Thoracic aorta (tissue), 2 donors: ENCODE measurements at places on chromosomes 7 and 10.
A peak's percentile ranks its signal among the peaks of the same experiment; 100 is the strongest.

GRCh38 chr10:69087590-69088470 is at the start of gene SRGN:
TSS of gene SRGN (plus strand) at chr10:69088103. CDS start at chr10:69088158, 55 bp downstream.
- no peaks in the 10 kb centered on the region for H3K36me3 ChIP-seq
- peaks cover 44% of the 10 kb centered on the region for H3K4me1 ChIP-seq
- peak; percentile 82 for DNase-seq
- H3K4me3 ChIP-seq = peak within 1 kb of the TSS; percentile 79
- peak within 1 kb of the TSS; percentile 89 for H3K27ac ChIP-seq

GRCh38 chr10:72082856-72083789 is 5.2 kb downstream of the SPOCK2 start:
- peaks cover 6% of the 10 kb centered on the region for H3K27me3 ChIP-seq
- no peak overlapping the region for H3K27ac ChIP-seq
- H3K4me1 ChIP-seq = peaks cover 10% of the 10 kb centered on the region
- H3K4me3 ChIP-seq = no peak overlapping the region
- no peak for DNase-seq
- H3K36me3 ChIP-seq = no peaks in the 10 kb centered on the region

- H3K4me1 ChIP-seq = no peaks in the 10 kb centered on the region
- no peak overlapping the region for H3K4me3 ChIP-seq
- no peaks in the 10 kb centered on the region for H3K36me3 ChIP-seq
- no peak for DNase-seq
- no peak overlapping the region for H3K27ac ChIP-seq
- H3K27me3 ChIP-seq = no peaks in the 10 kb centered on the region
Observed at GRCh38 chr7:80464211-80464610, 47.7 kb downstream of the GNAT3 start.

DNA sequence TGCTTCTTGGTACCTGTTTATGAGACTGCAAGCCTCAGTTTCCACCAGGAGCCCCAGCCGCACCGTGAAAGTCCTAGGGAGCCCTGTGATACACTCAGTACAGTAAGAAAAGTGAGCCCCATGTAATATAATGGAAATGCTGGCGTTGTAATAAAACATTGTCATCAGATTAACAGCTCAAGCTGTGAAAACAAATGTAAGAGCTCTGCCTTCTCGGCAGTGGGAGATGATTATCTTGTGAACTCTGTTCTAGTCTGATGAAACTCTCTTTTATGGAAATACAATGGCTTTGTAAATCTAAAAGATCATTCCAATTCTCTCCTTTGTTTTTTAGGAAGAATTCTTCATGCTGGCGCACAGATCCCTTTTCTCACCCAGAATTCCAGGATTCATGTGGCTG is 299.9 kb downstream of the ABCA13 start:
- H3K27me3 ChIP-seq = no peaks in the 10 kb centered on the region
- H3K4me3 ChIP-seq = no peak overlapping the region
- no peaks in the 10 kb centered on the region for H3K36me3 ChIP-seq
- no peak overlapping the region for H3K27ac ChIP-seq
- H3K4me1 ChIP-seq = no peaks in the 10 kb centered on the region

DNA sequence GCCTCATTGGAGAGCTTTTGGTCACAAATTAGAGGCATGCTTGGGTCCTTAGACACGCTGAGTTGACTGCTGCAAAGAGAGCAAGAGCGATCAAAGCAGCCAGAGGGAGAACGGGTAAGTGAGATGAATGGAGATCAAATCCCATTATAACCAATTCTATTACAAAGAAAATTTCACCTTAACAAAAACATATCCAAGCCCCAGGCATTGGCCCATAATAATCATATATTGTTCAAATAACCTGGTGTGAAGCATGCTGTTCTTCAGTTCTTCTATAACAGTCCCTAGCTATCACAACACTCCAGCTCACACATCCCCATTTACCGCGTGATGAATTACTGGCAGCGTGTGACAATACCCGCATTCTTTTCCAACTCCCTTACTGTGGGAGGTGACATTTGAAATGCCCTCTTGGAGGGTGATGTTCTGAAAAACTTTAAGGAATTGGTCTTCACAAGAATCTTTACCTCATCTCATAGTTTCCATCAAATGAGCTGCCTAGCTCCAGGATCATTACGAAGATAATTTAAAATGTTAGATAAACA is 156.1 kb upstream of the PLXNA4 start:
- no peak overlapping the region for H3K4me3 ChIP-seq
- DNase-seq = no peak
- H3K27me3 ChIP-seq = no peaks in the 10 kb centered on the region
- H3K36me3 ChIP-seq = no peaks in the 10 kb centered on the region

DNA sequence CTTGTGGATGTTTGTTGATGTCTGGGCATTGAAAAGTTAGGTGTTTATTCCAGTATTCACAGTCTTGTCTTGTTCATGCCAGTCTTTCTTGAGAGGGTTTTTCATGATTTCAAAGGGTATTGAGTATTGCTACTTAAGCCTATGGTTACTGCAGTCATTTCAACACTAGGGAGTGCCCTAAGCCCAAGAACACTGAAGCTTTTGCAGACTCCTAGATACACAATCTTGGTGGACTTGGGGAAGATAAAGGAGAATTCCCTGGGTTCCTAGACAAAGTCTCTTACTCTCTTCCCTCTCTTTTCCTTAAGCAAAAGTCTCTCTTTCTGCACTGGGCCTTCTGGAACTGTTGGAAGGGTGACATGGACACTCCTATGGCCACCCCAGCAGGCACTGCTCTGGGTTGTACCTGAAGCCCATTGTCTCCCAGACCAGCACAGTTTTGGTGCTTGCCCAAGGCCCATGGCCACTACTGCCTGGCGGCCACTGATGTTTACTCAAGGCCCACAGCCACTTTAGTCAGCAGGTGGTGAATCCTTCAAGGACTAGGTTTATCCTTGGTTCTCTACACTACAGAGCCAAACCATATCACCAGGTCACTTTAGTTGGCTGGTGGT is 24.9 kb downstream of the SAMD9 start:
- H3K4me1 ChIP-seq = no peaks in the 10 kb centered on the region
- no peak overlapping the region for H3K4me3 ChIP-seq
- no peak overlapping the region for H3K27ac ChIP-seq
- DNase-seq = no peak
- no peaks in the 10 kb centered on the region for H3K27me3 ChIP-seq
- H3K36me3 ChIP-seq = no peaks in the 10 kb centered on the region

- no peak for DNase-seq
- no peaks in the 10 kb centered on the region for H3K36me3 ChIP-seq
- H3K4me3 ChIP-seq = peak overlapping the region; percentile 65
Observed at GRCh38 chr7:11193131-11193867, 219.6 kb downstream of the PHF14 start.

- no peaks in the 10 kb centered on the region for H3K27me3 ChIP-seq
- no peak overlapping the region for H3K27ac ChIP-seq
- no peaks in the 10 kb centered on the region for H3K4me1 ChIP-seq
- H3K36me3 ChIP-seq = no peaks in the 10 kb centered on the region
- DNase-seq = no peak
Observed at GRCh38 chr10:26326851-26327250, 110.3 kb downstream of the GAD2 start.

DNA sequence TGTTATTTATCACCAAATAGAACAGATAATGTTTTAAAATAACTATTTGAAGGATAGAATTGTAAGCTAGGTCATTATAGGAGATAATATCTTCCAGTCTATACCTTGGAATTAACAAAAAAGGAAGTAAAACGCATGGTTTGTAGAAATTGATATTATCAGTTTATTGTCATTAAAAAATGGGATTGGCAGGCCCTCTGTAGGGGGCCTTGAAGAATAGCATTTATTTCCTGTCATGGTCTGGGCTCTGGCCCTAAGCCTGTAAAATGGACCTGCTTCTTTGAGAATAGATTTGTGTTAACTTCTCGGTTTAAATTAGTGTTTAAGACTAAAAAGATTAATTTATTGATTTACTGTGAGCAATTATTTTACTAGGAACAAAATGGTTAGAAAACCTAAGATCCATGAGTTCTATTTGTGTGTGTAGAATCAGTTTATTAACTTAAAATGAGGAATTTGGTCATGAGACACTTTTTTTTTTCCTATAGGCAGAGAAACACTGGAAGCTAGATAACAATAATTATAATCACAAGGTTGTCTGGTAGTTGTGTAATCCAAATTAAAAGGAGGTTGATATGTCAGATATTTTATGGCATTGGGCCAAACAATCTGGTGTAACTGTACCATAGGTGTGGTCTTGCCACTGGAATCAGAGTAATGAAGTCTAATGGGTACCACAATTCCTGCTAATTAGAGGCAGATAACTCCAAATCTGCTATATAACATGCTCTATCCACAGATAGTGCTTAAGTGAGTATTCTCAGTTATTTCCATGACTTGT is 197.4 kb upstream of the FOXP2 start:
- DNase-seq = no peak
- peaks cover 8% of the 10 kb centered on the region for H3K4me1 ChIP-seq
- no peaks in the 10 kb centered on the region for H3K27me3 ChIP-seq
- no peak overlapping the region for H3K27ac ChIP-seq
- H3K36me3 ChIP-seq = no peaks in the 10 kb centered on the region

DNA sequence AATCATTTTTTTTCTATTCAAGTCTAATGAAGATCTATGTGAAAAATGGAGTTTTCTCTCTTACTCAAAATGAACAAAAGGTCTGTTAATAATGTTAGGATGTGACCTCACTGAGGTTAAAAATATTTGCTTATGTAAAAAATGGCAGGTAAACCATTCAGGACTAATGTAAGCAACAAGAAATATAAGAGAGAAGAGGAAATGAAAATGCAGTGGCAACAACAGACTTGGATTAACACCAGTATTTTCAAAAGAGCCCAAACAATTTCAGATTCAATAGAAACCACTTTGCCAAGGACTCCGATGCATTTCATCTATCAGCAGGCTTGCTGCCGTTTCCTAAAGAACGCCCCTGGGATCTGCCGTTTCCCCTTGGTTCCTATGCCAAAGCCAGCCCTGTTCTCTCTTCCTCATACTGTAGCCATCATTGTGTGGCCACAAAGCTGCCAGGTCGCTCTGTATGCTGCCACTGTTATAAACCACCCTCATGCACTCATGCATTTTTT is 66.4 kb downstream of the MTURN start:
- DNase-seq = no peak
- H3K4me1 ChIP-seq = no peaks in the 10 kb centered on the region

- H3K36me3 ChIP-seq = no peaks in the 10 kb centered on the region
- H3K27ac ChIP-seq = no peak overlapping the region
- H3K27me3 ChIP-seq = no peaks in the 10 kb centered on the region
- no peaks in the 10 kb centered on the region for H3K4me1 ChIP-seq
- H3K4me3 ChIP-seq = no peak overlapping the region
Observed at GRCh38 chr7:156456032-156456431, 184.5 kb upstream of the RNF32 start.

- H3K27me3 ChIP-seq = no peaks in the 10 kb centered on the region
- H3K27ac ChIP-seq = no peak overlapping the region
- peaks cover 16% of the 10 kb centered on the region for H3K36me3 ChIP-seq
- H3K4me1 ChIP-seq = no peaks in the 10 kb centered on the region
- H3K4me3 ChIP-seq = no peak overlapping the region
Observed at GRCh38 chr7:70763961-70764691, 367.8 kb upstream of the GALNT17 start.

GRCh38 chr7:28135760-28136159 is 44.8 kb downstream of the JAZF1 start:
- no peaks in the 10 kb centered on the region for H3K36me3 ChIP-seq
- no peak overlapping the region for H3K27ac ChIP-seq

DNA sequence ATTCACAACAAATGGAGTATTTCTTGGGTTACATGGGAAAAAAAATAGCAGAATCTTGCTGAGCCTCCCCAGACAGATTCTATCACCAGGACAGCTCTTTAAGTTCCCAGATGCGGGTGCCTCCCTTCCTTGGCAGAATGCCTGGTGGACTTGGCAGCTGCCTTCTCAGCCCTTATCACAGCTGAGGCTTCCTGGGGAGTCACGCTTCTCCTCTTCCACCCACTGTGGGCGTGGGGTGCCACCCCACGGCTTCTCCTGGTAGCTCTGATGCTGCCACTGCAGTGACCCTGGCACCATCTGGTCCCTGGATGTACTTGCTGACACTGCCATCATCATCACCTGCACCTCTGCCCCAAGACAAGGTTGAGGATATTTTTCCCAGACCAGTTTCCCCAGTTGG is 16.2 kb upstream of the NME8 start:
- H3K4me1 ChIP-seq = no peaks in the 10 kb centered on the region
- H3K36me3 ChIP-seq = no peaks in the 10 kb centered on the region
- no peaks in the 10 kb centered on the region for H3K27me3 ChIP-seq

- peaks cover 5% of the 10 kb centered on the region for H3K36me3 ChIP-seq
- H3K4me1 ChIP-seq = no peaks in the 10 kb centered on the region
- no peaks in the 10 kb centered on the region for H3K27me3 ChIP-seq
- H3K27ac ChIP-seq = no peak overlapping the region
- no peak for DNase-seq
Observed at GRCh38 chr7:139192014-139192706, 38.9 kb upstream of the UBN2 start.

- H3K4me1 ChIP-seq = no peaks in the 10 kb centered on the region
- no peaks in the 10 kb centered on the region for H3K36me3 ChIP-seq
- H3K27me3 ChIP-seq = no peaks in the 10 kb centered on the region
- H3K4me3 ChIP-seq = no peak overlapping the region
Observed at GRCh38 chr10:21099291-21100062, 202.4 kb upstream of the NEBL start.

DNA sequence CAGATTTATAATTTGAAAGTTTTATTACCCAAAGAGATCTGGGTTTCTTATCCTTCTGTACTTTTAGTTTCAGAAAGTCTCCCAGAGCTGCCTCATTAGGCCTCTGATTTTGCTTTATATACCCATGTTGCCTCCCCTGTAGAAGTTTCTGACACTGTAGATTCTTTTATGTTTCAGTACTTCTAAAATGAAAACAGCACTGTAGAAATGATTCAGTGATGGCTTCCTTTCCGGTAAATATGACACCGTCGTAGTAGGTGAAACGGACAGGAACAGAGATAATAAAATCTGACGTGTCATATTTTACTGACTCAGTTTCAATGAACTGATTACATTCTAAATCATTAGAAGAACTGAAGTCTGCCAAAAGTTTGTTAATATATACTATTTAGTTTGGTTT is 272.7 kb downstream of the TWIST1 start:
- H3K4me1 ChIP-seq = no peaks in the 10 kb centered on the region
- H3K27ac ChIP-seq = no peak overlapping the region
- H3K4me3 ChIP-seq = no peak overlapping the region
- H3K27me3 ChIP-seq = no peaks in the 10 kb centered on the region
- no peaks in the 10 kb centered on the region for H3K36me3 ChIP-seq
